ENCODE measurements at places on chromosomes 2 and 18.
A peak's percentile ranks its signal among the peaks of the same experiment; 100 is the strongest.

GRCh38 chr2:177972782-177973181 lies 99.8 kb downstream of the PDE11A start:
- DNase-seq: no peak

GRCh38 chr2:172997031-172997430 lies 78.6 kb upstream of the MAP3K20 start:
- DNase-seq: peak; percentile 51

DNA sequence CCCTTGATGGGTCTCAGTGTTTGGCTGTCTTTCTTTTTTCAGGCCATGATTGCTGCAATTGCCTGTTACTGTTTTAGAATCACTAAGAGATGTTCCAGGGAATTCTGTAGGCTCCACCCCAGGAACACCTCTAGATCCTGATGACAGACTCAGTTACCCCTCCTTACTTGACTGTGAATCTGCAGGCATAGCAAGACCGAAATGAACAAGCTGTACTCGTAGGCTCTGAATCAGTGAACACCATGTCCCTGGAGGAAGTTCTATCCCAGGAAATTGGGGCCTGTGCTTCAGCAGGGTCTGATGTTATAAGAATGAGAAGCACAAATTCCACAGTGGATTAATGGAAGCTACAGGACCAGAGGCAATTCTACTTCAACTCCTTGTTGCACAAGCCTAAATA lies 148.6 kb downstream of the COPS8 start:
- peak; percentile 13 for DNase-seq

GRCh38 chr18:56298935-56299334 lies 339.5 kb downstream of the TXNL1 start:
- peak; percentile 30 for DNase-seq

DNA sequence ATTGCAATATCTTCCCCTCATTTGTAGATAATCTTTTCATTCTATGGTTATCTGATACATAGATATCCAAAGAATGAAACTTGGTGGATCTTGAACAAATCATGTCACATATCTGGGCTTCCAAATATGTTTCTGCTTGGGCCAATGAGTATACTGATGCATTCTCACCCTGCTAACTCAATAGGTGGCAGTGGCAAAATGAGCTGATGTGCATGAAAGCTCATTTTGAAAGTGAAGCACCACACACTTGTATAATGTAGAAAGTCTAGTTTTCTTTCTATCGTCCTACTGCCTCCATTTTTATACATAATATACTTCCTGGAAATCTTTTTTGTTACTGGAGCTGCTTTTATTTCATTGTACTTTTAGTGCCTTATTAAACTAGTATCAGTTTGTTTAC lies 208.2 kb downstream of the PRKCE start:
- DNase-seq: no peak

GRCh38 chr2:97645112-97645694 lies 659 bp upstream of the COX5B start:
- DNase-seq: no peak

GRCh38 chr2:152402780-152403759 lies 68.1 kb downstream of the FMNL2 start:
- no peak for DNase-seq

GRCh38 chr2:101502095-101502494 lies 27.2 kb upstream of the RFX8 start:
- no peak for DNase-seq

GRCh38 chr18:853471-853870 lies 41.4 kb upstream of the YES1 start:
- no peak for DNase-seq

GRCh38 chr2:72394541-72395070 lies 246.9 kb upstream of the CYP26B1 start:
- DNase-seq: no peak

- DNase-seq: no peak
These were observed 279.7 kb downstream of the RNF144A start for GRCh38 chr2:7196883-7197282.

- no peak for DNase-seq
These were observed 96.1 kb upstream of the ODC1 start for GRCh38 chr2:10544252-10544651.

GRCh38 chr18:66048406-66048805 lies 297.6 kb downstream of the CDH7 start:
- DNase-seq: no peak

DNA sequence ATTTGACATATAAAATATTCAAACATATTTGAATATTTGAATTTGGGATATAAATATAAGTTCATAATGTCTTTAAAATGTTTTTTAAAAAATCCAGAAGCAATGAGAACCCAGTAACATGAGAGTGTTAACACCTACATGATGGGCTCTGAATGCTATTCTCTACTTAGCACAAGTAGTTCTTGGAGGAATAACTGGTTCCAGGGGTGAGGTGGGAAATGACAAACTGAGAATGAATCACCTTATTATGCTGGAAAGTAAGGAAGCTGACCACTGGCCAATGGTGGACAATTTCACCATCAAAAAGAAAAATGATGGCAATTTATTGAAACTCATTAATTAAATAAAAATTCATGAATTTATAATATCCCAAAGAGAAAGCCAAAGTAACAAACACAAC lies 79.6 kb upstream of the NABP1 start:
- DNase-seq: no peak
